ENCODE measurements at places on chromosomes 5 and 9.

DNA sequence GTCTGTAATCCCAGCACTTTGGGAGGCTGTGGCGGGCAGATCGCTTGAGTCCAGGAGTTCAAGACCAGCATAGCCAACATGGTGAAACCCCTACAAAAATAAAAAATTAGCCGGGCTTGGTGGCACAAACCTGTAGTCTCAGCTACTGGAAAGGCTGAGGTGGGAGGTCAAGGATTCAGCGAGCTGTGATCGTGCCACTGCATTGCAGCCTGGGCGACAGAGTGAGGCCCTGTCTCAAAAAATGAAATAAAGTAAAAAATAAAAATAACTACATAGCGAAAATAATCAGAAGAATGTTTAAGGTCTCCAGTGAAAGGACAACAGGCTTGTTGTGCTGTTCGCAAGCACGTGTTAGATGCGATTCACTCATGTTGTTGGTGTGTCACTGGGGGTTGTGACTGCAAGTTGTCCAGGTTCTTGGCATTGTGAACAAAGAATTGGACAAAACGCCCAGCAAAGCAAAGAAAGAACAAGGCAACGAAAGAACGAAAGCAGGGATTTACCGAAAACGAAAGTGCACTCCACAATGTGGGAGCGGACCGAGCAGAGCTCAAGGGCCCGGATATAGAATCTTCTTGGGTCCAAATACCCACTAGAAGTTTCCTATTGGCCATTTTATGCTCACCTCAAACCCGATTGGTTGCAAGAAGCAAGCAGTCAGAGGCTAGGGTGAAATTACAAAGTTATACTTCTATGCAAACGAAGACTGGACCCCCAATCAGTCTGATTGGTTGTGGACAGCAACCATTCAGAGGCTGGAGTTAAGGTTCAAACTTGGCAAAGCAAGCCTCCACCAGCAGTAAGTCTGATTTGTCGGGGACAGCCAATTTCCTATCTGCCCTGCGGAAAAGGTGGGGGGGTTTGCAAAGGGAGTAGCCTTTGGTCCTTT, 844 bp upstream of the MCCC2 start:
- DNase-seq = peak; percentile 10

- DNase-seq = no peak
Measured at GRCh38 chr5:33299621-33300208, 141.1 kb upstream of the TARS1 start.

DNA sequence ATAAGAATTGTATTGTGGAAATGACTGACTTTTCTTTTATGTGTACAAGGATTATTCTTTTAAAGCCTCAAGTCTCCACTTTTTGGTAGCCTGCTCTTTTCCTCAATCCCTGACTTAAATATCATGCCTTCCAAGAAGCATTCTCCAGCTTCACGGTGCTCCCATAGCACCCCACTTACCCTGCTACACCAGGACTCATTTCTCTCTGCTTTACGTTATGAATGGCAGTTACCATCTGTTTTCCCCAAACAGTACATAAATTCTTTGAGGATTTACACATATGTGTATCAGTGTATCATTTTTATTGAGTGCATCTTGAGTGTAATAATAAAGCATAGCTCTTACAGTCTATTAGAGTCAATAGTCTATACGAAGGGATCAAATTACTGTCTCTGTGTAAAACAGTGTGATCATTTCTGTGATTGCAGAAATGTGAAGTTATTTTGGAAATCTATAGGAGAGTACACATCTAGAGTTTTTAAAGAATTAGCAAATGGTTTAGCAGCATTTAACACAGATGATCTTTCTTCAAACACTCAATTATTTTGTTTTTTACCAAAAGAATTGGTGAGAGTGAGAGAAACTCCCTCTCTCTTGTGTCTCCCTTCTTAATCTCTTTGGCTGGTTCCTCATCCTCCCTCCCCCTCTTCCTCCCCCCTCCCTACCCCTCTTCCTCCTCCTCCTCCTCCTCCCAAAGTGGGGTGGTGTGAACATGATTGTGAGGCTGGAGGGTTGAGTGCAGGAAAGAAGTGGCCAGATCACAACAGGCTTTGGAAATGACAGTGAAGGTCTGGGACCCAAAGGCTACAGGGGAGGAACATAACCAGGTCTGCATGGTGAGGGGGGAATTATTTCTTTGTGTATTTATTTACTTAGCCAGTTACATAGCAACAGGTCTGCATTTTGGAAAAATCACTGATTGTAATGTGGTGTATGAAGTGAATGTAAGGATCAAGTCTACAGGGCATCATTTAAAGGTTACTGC, 27.6 kb upstream of the ECM2 start:
- DNase-seq = no peak

GRCh38 chr5:110475529-110475928, 250.9 kb downstream of the TMEM232 start:
- no peak for DNase-seq

DNA sequence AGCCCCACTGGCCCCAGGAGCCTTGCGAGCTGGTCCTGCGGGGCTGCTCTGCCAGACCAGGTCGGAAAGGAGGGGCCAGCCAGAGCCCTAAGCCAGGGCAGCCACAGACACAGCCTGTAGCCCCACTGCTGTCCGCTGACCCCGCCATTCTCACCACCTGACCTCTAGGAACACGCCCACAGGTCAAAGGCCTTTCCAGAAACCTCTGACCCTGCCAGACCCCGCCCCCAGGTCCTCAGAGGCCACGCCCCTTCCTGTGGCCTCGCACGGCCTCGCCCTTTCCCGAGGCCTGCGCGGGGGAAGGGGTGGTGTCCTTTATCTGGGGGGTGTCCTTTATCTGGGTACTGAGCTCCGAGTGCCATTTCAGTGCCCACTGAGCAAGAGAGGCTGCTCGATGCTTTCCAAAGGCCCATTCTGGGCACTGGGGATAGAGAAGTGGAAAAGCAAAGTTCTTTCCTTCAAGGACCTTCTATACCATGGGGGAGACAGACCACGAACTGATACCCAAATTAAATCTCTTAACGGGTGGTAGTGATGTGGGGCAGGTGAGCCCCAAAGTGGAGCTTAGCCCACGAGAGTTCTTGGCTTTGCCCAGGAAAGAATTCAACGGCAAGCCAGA, 46.5 kb downstream of the P4HA2 start:
- no peak for DNase-seq

- no peak for DNase-seq
Measured at GRCh38 chr5:30832519-30832918, 361.0 kb upstream of the CDH6 start.

DNA sequence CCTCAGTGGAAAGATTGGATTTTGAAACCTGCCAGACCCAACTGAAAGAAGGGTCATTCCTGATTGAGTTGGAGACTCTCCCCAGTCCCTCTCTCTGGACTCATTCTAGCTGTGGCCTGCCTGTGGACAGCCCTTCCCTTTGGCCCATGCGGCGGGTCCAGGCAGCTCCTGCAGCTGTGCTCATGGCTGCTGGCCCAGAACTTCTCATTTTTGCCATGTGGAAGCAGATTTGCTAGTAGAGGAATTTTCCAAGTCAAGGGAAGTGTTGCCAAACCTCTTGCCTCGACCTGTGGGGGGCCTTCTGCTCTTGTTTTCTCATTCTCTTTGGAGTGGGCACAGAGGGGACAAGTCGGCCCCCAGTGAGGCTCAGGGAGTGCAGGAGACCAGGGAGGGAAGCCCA, 89.2 kb downstream of the ANKRD33B start:
- no peak for DNase-seq

- DNase-seq = no peak
Measured at GRCh38 chr9:127633216-127633862, 21.3 kb downstream of the STXBP1 start.

DNA sequence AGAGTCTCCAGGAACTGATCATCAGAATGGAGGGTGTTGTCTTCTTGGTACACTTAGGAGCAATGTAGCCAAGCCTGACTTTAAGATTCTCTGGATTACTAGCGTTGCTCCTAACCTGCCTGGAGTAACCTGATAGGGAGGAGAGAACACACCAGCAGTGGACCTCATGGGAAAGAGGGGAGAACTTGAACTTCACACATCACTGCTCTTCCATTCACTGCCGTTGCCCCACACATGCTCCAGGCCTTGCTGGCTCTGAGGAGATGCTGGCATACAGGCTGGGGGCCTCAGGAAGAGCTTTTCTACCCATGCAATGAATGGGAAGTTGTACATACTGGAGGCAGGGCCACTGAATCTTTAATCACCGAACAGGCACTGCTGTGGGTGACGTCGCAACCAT, 60.3 kb upstream of the ADAMTS16 start:
- no peak for DNase-seq

DNA sequence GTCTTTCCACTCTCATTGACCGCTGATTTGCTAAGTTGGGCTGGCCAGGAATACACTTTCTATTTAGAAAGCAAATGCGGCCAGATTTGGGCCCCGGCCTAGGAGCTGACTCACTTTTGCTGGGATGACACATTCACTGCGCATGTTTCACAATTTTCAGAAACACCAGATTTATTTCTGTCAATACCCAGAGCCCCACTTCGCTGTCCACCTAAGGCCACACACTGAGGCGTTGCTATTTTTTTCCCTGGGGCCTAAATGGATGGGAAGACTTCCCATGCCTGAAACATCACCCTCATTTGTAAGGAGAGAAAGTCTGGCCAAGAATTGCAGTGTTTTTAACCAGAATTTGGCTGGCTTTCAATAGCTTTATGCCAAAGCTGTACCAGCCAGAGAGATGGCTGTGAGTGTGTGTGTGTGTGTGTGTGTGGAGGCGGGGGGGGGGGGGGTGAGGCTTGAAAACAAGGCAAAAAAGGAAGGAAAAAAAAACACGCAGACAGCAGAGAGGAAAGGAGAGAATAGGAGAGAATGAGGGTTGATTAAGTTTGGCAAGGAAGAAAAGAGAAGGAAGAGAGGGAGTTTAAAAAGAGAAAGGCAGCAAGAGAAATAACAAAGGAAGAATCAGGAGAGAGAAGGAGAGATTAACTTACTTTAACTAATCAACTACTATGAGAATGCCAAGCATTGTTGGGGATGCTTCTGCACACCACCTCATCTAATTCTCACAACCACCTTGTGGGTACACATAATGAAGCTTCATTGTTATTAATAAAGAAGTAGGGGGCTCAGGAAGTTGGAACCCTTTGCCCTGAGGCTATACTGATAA, 261.4 kb upstream of the KLF4 start:
- DNase-seq = no peak

DNA sequence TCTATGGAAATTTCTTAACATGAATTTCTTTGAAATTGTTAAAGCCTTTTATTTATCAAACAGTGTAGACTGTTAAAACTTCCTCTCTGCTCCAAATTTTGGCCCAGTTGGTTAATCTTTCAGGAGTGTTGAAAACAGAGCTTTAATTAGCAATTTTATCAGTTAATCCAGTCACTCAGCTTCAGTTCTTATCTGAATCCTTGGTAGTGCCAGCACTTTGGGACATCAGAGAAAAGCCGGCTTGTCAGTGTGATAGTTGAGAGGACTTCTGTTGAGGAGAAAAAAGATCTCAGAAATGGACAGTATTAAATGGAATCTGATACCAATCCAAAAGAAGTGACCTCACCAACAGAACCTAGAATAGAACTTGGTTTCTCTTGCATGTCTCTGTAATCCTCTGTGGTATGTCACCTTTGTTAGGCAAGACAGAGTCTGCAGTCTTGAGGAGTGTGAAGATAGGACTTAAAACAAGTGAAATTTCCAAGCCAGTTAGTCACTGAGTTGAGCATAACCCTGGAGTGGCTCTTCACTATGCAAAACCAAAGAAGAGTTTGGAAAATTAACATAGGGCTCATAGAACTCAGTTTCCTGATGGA, 251.8 kb downstream of the NNT start:
- DNase-seq = no peak

- no peak for DNase-seq
Measured at GRCh38 chr9:88746029-88746742, 211.2 kb downstream of the NXNL2 start.

DNA sequence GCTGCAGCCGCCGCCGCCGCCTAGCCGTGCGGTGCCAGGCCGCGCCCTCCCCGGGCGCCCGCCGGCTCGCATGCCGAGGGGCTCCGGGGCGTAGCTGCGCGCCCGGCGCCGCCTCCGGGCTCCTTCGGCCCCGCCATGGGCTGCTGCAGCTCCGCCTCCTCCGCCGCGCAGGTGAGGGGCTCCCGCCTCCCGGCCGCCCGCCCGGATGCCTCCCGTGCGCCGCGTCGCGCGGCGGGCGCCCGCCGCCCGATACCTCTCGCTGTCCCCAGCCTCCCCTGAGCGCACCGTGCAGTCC, 230 bp downstream of the SLC44A1 start:
- no peak for DNase-seq

- DNase-seq = no peak
Measured at GRCh38 chr5:180079702-180080466, 8.3 kb upstream of the RNF130 start.

- no peak for DNase-seq
Measured at GRCh38 chr9:137168573-137168903, 1.3 kb downstream of the LRRC26 start.

GRCh38 chr5:181056431-181056830, 16.4 kb downstream of the BTNL9 start:
- DNase-seq = no peak

DNA sequence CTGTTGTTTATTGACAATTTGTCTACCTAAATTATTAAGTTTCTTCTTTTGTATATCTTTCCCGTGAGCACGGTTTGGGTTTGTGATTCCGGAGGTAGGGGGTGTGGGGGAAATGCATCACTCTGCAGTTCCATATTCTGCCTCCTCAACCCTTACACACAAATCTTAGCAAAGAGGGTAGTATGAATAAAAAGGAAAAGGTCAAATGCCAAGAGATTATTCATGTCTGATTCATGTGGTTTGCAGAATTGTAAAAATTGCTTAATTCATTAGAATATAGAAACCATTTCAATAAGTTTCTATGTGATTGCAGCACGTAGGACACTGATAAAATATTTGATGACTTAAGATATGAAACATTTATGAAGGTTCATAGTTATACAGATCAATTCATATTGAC, 601.9 kb downstream of the SEMA5A start:
- no peak for DNase-seq

- DNase-seq = no peak
Measured at GRCh38 chr5:136631186-136631585, 265.8 kb upstream of the TRPC7 start.

- DNase-seq = no peak
Measured at GRCh38 chr9:129665389-129665775, at the start of gene PRRX2. PRRX2 (plus strand) TSS chr9:129665647; CDS start chr9:129665868, 221 bp downstream.

- no peak for DNase-seq
Measured at GRCh38 chr9:81871695-81872094, 56.5 kb upstream of the SPATA31D4 start.

- DNase-seq = no peak
Measured at GRCh38 chr5:103532086-103532734, 30.4 kb downstream of the NUDT12 start.

Measured in CD4-positive, alpha-beta T cell treated with Interleukin-15 for 4 hours (primary cell).